ENCODE measurements at places on chromosomes 3 and 15.
A peak's percentile ranks its signal among the peaks of the same experiment; 100 is the strongest.

GRCh38 chr3:28124882-28125281, 116.5 kb upstream of the CMC1 start:
- DNase-seq: no peak

DNA sequence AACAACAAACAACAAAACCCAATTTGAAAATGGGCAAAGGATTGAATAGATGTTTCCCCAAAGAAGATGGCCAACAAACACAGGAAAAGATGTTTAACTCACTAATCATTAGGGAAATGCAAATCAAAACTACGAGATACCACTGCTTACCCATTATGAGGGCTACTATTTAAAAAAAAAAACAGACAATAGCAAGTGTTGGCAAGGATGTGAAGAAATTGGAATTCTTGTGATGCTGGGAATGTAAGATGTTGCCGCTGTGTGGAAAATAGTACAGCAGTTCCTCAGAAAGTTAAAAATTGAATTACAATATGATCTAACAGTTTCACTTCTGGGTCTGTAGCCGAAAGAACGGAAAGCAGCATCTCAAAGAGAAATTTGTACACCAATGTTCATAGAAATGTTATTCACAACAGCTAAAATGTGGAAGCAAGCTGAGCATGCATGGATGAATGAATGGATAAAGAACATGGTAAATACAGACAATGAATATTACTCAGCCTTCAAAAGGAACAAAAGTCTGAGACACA, 121.9 kb downstream of the CHSY1 start:
- DNase-seq: no peak

DNA sequence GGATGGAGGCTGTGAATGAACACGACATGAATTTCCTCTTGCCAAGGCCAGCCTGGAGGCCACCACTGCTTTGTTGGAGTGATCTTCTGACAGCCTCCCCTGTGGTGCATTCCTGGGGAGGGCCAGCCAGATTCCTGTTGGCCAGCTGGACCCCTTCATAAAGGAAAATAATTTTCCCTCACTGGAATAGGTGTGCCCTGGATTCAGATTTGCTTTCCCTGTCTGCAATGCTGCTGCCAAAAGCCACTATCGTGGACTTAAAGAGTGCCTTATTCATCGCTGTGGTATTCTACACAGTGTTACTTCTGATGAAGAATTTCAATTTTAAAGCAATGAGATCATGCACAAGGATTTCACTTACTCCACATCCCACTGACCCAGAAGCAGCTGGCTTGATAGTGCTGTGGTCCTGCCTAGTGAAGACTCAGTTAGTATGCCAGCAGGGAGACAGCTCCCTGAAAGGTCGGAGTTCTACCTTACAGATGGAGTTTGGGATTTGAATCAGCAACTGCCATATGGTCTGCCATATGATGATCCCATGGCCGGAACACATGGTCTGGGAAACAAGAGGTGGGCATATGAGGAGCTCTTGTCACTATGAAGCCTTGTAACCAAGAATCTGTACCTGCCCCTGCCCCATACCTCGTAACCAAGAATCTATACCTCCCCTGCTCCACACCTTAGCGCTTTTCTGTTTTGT, 145.2 kb downstream of the KLF13 start:
- DNase-seq: peak; percentile 58

GRCh38 chr15:73922186-73923151, 3.8 kb upstream of the LOXL1 start:
- no peak for DNase-seq

GRCh38 chr3:112143251-112143650, 10.2 kb upstream of the GCSAM start:
- DNase-seq: no peak

- no peak for DNase-seq
Observed at GRCh38 chr15:78265752-78266224, 1.4 kb downstream of the DNAJA4 start.

GRCh38 chr3:12588039-12589009, 31.4 kb downstream of the MKRN2 start:
- DNase-seq: no peak

DNA sequence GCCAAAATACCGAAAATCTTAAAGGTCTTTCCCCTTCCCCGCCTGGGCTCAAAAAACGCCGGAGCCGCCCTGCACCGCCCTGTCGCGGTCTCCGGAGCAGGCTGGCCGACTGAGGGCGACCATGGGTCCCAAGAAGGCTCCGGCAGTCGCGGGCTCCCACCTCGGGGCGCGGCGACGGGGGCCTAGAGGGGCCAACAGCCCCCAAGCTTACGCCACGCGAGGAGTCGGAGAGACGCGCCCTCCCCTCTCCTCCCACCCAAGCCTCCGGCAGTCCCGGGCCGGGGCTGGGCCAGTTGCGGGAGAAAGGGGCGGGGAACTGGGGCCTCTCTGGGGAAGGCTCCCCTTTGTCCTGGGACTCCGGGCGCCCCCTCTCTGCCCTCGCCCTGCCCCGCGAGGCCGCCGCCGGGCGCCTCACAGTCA, 69.2 kb downstream of the GOLGA8B start:
- DNase-seq: peak; percentile 15

DNA sequence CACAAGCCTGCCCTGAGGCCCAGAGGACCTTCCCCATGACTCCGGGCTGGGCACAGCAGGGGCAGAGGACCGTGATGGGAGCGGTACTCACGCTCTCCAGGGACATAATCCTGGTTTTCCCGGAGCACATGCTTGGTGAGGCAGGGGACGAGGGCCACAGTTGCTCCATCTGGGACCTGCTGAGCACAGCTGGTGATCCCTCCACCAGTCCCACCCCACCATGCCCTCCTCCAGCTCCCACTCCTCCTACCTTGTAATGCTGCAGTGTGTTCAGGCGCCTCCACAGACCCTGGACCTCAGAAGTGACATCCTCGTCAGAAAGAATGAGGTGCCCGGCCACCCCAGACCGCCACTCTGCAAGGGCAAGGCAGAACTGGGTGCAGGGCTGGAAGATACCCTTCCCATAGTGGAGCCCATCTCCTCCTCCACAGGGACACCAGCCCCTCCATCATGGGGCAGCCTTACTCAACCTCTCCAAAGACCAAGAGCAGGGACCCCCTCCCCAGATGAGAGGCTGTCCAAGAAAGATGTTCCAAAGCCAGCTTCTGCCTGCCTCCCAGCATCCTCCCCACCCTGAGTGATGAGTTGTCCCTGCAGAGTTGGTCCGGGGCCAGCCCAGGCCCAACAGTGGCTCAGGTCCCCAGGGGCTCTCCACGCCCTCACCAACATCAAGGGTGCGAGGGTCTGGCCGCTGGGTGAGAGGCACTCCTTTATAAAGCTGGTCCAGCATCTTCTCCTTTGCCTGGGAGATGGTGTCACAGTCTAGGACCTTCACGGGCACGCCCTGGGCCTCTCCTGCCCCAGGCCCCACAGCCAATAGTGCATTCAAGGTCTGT, 19.5 kb downstream of the PLXNB1 start:
- DNase-seq: no peak

GRCh38 chr15:66503780-66504562, 684 bp downstream of the RPL4 start:
- no peak for DNase-seq

- no peak for DNase-seq
Observed at GRCh38 chr3:17111586-17111985, 226.8 kb downstream of the PLCL2 start.

DNA sequence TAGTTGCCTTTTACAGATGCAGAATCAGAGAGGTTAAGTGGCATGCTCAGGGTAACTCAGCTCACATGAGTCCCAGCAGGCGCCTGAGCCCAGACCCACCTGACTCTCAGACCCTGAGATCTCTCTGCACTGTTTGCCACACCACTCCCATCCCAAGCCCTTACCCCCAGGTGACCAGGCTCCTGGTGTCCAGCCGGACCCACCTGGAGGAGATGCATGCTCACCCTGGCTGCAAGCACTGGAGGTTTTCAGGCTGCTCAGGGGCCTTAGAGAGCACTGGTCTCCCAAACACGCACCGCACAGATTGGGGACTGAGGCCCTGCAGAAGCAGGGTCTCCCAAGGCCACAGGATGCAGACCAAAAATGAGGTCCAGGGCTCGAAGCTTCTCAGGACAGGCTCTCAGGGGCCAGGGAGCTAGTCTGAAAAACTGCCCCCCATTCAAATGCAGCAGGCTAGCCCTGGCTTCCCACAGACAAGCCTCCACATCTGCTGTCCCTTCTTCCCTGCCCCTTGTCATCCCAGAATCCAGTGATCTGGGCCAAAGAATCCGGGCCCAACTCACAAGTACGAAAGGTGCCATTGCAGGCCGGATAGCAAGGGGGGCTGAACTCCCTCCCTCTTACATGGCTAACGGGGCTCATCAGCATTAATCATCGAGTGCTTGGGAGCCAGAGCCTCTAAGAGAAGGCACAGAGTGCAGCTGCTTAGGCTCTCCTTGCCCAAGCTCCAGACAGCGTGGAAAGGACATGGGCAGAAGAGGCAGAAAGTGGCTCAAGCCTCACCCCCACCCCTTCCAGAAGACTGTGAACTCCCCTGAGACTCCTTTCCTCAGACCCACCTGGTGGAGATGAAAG, 90.2 kb upstream of the PRR20G start:
- DNase-seq: no peak

DNA sequence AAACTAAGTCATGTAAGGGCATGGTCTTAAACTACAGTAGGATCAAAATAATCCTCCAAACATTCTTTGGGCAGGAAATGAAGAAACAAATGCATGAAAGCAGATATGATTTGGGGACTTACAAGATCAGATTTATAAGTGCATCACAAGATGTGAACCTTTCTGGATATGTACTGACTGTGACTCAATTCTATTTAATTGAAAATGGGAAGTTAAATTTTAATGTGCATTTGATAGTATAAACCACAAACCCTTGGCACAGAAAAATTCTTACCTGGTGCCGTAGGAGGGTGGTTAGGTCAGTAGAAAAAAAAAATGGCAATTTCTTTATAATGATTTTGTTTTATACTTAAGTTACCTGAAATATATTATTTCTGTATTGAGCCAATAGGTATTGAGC, 262.5 kb upstream of the TGFBR2 start:
- no peak for DNase-seq

DNA sequence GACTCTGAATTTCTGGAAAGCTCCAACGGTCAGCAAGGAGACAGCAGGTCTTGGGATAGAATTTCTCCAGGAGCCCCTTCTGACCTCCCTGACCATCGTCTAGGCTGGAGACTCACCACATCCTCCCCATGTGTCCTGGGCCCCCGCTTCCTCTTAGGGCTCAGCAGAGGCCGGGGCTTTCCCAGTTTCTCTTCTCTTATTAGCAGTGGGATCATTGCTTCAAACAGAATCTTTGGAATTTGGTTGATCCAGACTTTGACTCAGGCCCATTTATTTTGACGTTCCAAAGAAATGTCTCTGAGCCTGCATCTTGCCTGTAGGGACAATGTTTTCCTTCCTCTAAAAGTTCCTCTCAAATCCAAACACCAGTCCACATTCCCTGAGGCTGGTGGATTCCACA, 38.4 kb upstream of the SLC6A6 start:
- DNase-seq: no peak

- DNase-seq: no peak
Observed at GRCh38 chr15:70801109-70801508, 37.8 kb upstream of the UACA start.

- no peak for DNase-seq
Observed at GRCh38 chr15:40397688-40398412, 7.7 kb upstream of the IVD start.

DNA sequence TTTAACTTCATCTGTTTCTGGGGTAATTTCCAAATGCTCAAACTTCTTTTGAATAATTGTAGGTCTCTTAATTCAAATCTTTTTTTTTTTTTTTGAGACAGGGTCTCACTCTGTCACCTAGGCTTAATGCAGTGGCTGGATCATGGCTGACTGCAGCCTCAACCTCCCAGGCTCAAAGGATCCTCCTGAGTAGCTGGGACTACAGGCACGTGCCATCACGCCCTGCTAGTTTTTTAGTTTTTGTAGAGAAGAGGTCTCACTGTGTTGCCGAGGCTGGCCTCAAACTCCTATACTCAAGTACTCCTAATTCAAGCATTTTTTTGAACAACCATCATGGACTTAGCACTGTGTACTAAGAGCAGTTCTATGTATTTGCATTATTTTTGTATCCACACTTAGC, 3.8 kb upstream of the SIAH2 start:
- DNase-seq: no peak

- no peak for DNase-seq
Observed at GRCh38 chr3:144816323-144816722, 844.7 kb downstream of the DIPK2A start.

- no peak for DNase-seq
Observed at GRCh38 chr3:62582495-62583172, 209.3 kb upstream of the FEZF2 start.

DNA sequence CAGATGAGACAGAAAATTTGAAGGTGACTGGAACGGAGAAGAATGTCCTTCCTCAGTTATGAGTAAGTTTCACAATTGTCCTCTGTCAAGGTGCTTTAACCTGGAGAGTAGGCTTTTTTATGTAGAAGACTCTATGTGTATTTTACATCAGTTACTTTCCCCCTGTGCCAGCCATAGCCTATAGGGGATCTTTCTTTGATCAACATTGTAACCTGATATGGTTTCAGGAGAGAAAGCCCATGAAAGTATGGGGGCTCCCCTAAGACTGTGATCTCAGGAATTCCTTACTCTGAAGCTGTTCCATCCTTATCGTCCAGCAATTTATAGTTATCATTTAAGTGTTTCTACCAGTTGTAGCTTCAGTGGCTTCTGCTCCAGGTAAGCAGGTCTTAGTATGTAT, 1076.3 kb upstream of the EPHA6 start:
- DNase-seq: no peak

GRCh38 chr15:40407330-40407990, 1.9 kb downstream of the IVD start:
- DNase-seq: no peak

Measured in GM04504 (cell line).